M059J (cell line): ENCODE measurements at places on chromosomes 16 and 17.

DNA sequence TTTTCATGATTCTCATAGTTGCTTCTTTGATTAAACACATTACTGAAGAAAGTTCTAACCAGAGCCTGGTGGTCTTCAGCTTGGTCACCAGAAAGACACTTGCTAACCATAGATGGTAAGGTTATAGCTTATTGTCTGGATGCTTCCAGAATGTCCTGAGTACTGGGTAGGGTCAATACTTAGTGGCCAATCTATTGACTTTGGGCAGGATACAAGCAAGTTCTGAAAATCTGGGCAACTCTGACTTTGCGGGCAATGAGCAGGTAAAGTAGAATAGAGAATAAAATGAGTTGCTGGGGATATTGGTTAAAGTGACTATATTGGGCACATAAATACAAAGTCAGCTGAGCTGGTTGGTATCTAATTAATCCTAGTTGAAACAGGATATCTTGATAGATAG lies 63.0 kb downstream of the ABCA8 start:
- no peak for DNase-seq

DNA sequence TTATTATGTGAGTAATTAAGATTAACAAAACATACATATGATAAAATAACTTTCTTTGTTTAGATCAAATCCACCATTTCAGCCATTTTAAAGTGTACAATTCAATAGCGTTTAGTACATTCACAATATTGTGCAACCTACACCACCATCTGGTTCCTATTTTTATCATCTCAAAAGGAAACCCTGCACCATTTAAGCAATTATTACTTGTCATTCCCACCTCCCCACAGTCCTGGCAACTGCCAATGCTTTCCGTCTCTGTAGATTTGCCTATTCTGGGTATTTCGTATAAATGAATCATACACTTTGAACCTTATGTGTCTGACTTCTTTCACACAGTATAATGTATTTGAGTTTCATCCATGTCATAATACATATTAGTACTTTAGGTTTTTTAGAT lies 162.5 kb upstream of the CNTNAP4 start:
- no peak for DNase-seq

GRCh38 chr17:74842146-74842598 lies 17.5 kb downstream of the GRIN2C start:
- DNase-seq: peak; percentile 48

DNA sequence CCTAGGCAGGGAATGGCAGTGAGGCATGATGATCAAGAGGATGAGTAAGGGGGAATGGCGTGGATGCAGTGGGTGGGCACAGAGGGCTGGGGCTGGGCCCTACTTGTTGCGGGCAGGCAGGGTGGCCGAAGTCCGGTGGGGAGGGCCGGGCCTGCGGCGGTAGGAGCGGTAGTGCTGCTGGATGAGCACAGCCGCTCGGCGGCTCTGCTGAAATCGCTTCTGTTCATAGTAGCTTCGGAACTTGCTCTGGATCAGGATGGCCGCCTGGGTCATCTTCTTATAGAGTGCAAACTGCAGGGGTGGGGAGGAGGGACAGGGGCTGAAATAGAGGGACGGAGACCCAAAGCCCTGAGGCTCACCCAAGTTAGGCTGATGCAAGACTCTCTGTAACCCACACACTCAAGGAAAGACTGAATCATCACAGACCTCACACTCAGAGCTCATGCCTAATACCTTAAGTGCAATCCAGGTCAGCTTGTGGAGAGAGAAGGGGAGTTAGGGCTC lies 1.5 kb upstream of the SPAG7 start:
- DNase-seq: peak; percentile 85

GRCh38 chr16:64773184-64773583 lies 348.7 kb downstream of the CDH11 start:
- no peak for DNase-seq

- DNase-seq: no peak
These were observed 90.8 kb downstream of the ADCY9 start for GRCh38 chr16:4025428-4025827.

DNA sequence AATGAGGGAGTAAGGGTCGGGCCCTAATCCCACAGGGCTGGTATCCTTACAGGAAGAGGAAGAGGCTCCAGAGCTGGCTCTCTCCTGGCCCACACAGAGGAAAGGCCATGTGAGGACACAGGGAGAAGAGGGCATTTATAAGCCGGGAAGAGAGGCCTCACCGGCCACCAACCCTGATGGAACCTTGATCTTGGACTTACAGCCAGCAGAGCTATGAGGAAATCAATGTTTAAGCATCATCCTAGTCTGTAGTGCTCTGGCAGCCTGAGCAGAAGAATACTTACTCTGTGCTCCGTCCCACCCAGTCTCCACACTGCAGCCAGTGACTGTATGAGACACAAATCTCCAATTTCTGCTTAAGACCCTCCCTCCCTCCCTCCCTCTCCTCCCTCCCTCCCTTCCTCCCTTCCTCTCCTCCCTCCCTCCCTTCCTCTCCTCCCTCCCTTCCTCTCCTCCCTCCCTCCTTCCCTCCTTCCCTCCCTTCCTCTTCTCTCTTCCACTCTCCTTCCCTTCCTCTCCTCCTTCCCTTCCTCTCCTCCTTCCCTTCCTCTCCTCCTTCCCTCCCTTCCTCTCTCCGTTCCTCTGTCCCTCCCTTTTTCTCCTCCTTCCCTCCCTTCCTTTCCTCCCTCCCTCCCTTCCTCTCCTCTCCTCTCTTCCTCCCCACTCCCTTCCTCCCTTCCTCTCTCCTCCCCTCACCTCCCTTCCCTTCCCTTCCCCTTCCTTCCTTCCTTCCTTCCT lies 8.9 kb upstream of the TMEM220 start:
- DNase-seq: no peak

DNA sequence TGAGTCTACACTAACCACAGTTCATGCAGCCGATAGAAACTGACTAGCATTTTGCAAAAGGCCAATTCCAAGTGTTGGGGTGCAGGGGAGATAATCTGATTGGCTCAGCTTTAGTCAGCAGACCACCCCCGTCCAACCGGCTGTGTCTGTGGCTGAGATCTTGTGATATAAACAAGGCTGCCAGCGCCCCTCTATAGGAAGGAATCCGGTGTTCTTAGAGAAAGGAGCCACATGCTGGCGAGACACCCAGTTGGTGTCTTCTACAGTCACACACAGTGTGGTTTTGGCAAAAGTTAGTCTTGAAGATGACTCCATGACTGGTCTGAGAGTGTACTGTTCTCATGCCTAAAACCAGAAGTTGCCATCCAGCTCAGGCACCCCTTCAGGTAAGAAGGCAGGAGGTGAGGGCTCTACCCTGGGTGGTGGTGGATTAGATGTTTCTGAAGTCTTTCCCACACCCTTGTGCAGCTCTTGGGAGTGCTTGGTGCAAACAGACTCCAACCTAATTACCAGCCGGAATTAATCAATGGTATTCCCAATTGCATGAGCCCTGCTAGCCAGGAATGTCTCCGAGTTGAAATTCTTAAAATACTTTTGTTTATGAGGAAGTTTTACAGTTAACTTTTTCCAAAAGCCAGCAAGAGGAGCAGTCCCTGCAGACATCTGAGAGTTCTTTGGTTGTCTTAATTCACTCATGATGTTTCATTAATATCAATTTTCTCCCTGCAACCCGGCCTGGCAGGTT lies 172.3 kb upstream of the IRX6 start:
- no peak for DNase-seq

- DNase-seq: no peak
These were observed 90.9 kb downstream of the SDK2 start for GRCh38 chr17:73553311-73553710.

GRCh38 chr16:83248735-83249463 lies 558.9 kb upstream of the HSBP1 start:
- DNase-seq: peak; percentile 9

DNA sequence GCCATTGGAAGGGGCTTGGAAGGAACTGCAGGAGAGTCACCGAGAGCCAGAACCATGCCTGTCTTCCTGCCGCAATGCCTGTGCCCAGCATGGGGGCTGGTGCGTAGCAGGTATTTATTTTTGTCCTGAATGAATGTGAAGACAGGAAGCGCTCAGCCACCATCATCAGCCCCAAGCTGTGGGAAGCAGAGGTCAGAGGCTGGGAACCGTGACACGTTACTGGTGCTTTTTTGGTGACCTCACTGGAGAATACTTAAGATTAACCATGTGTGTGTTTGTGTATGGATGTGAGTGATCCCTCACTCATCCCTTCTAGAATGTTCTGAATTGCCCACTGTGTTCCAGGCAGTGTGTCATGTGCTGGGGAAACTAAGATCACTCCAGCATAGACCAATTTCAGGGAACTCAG lies 343.8 kb downstream of the SNX29 start:
- DNase-seq: peak; percentile 71

DNA sequence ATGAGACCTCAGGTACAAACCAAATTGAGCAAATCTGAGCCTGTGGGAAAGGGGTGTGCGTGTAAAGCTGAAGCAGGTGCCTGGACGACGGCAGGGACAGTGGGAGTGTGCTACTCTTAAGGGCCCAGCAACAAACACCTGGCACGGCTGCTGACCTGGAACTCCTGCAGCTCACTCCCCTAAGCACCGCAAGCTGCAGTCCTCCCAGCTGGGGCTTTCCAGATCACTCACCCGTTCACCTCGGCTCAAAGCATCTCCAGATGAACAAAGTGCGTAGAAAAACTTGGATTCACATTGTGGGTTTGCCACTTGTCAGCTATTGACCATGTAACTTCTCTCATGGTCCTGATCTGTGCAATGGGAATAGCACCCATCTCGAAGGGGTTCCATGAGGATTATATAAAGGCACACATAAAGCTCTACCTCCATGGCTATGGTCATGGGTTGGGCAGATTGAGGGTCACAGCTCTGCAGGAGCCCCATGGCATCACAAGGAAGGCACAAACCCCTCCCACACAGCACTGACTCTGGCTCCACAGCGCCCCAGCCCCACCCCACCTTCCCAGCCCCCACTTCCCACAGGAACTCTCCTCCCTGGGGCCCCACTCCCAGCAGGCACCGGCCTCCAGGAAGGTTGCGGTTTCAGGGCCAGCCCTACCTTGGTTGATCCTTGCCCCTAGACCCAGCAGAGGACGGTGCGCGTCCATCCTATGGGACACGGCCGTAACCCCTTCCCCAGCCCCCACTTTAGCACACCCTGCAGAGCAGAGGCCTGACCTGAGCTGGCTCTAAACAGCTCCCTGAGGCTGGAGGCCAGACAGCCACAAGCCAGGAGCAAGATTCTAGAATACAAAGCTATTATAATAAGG lies 21.9 kb downstream of the ST3GAL2 start:
- no peak for DNase-seq

- peak; percentile 84 for DNase-seq
These were observed 128.2 kb upstream of the COX10 start for GRCh38 chr17:13940858-13941665.

DNA sequence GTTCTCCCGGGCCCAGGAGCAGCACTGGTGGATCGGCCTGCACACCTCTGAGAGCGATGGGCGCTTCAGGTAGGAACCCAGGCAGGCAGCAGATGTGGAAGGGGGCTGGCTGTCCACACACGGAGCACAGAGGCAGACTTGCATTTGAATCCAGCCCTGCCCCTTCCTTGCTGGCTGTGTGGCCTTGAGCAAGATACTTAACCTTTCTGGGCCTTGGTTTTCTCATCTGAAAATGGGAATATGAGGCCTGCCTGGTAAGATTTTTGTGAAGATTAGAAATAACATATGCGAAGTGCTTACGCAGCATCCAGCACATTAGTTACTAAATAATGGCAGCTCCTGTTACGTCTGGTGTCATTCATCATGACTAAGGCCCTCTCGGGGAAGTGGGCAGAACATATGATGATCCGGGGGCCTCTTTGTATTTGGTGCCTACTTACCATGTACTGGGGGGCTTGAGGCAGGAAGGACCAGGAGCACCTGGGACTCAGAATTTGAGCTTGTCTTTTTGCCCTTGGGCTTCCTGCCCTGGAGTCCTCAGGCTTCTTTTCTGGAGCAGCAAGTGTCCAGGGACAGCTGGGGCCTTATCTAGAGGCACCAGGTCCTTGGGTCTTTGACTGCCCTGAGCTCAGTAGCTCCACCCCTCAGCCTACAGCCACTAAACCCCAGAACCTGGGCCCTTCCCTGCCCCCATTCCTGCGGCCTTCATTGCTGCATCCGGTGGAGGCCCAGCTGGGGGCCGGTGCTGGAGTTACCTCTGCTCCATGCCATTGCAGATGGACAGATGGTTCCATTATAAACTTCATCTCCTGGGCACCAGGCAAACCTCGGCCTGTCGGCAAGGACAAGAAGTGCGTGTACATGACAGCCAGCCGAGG lies 53.8 kb downstream of the MRC2 start:
- DNase-seq: no peak

GRCh38 chr17:50778471-50778870 lies 11.2 kb upstream of the ANKRD40CL start:
- DNase-seq: no peak
